Erythroblast (primary cell): ENCODE measurements at places on chromosomes 1 and 21.
A peak's percentile ranks its signal among the peaks of the same experiment; 100 is the strongest.

DNA sequence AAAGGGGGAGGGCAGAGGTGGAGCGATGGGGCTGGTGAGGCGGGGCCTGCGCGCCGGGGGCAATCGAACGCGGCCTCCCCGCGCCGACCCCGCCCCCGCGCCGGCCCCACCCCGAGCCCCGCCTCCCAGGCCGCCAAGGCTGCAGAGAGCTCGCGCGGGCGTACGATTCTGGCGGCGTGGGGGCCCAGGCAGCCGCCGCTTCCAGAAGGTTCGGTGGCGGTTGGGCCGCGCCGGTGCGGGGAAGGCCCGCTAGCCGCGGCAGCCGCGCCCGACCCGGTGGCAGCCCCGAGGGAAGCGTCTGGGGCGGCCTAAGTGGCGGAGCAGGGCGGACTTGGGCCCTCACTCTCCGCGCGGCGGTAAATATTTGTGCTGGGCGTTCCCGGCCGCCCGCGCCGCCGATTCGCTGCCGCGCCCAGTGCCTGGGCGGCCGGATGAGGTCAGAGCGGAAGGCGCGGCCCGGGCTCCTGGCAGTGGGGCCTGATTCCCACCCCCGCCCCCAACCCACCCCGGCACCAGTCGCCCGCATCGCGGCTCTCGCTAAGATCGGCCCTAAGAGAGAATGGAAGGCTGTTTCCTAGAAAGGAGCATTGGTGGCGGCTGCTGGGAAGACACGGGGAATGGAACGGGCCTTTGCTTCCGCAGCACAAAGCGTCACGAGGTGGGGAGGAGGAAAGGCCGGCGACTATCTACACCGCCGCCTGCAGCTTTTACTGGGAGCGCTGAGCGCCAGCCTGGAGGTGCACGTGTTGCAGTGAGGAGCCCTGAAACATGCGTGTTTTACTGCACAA, at the start of gene ACOT7:
TSS of gene ACOT7 (minus strand) at position 368 of the 788 bp plus-strand sequence. CDS start 368 bp downstream, outside the sequence.
- DNase-seq, result peak; percentile 94

GRCh38 chr1:190416239-190416638, 61.4 kb downstream of the BRINP3 start:
- no peak for DNase-seq

- no peak for DNase-seq
These were observed 7.9 kb downstream of the MYOG start for GRCh38 chr1:203077956-203078355.

- no peak for DNase-seq
These were observed 43.7 kb downstream of the RHOU start for GRCh38 chr1:228778961-228779360.

GRCh38 chr1:93616996-93617669, 64.5 kb downstream of the BCAR3 start:
- no peak for DNase-seq

GRCh38 chr1:56819387-56819899, at the start of gene FYB2:
Gene FYB2, minus strand, starts transcription at chr1:56819404. Its CDS starts 114 bp downstream, at chr1:56819290.
- no peak for DNase-seq

DNA sequence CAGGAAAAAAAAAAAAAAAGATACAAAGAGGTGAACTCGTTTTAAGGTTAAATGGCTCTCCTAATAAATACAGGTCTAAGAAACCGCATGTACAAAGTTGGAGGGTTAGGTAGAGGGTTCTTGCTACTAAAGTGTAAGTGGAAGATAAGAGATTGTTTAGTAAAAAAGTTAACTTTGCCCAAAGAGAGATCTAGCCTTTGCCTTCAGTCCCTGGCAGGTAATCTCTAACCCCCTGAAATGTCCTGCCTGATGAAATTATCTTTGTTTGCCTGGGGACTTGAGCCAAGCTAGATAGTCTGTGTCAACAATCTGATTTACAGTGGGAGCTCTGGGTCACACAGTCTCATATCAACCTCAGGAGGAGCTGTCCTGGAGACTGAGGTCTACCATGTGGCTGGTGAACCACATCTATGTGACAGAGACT, 57.6 kb downstream of the TRIM33 start:
- DNase-seq, result peak; percentile 57

- no peak for DNase-seq
These were observed at the start of gene SFN for GRCh38 chr1:26862781-26863684. Gene SFN, plus strand, starts transcription at chr1:26863149. Its CDS starts 64 bp downstream, at chr1:26863213.

DNA sequence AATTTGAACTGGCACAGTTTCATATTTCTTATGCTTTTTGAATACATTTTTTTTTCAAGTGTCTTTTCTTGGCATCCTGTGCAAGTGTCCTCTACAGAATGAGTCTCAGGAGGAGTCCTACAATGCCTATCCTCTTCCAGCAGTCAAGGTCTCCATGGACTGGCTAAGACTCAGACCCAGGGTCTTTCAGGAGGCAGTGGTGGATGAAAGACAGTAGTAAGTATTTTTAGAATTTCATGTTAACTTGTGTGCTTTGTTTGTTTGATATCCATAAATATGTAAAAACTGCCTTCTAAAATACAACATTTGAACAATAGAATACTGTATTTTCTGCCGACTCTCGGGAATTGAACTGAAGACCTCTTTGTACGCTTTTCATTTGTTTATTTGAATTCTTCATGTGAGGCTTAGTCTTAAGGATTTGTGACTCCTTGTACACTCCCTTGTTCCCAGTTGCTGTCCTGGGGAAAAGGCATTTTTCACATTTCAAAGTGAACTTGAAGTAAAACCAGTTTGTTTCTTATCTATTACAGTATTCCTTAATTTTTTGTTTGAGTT, 56.6 kb downstream of the NCF2 start:
- DNase-seq, result no peak

- DNase-seq, result no peak
These were observed 363.4 kb upstream of the LYPLAL1 start for GRCh38 chr1:218810306-218810705.

- no peak for DNase-seq
These were observed 15.7 kb downstream of the ASPM start for GRCh38 chr1:197130677-197131304.

DNA sequence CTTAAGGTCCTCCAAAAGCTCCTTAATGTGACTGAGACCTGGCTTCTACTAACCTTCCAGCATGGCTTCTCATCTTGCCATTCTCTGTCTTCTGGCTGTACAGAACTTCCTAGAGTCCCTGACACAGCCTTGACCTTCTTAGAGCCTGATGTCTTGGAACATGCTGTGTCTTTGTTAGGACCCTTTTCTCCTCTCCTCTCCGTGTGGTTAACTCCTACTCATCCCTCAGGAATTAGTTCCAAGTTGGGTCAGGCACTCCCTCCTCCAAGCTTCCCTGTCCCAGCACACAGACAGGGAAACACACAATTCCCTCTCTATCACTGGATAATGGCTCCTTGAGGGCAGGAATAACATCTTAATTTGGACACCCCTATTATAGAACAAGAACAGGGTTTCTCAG, 275.4 kb upstream of the USP24 start:
- no peak for DNase-seq

GRCh38 chr1:16342331-16343062, 9.8 kb downstream of the FBXO42 start:
- no peak for DNase-seq

DNA sequence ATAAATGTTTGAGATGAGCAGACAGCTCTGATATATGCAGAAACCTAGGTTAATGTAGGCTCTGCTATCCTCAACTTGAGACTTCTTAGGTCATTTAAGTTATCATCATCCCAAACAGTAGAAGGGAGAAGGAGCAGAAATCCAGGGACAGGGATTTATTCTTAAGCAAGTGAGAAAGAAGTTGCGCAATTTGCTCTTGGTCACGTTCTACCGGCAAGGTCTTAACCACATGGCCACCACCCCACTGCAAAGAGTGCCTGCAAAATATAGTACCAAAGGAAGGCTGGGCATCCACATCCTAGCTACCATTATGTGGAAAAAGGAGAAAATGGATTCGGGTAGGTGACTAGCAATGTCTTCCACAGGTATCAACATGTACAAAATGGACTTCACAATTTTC, 25.2 kb downstream of the CRNN start:
- no peak for DNase-seq

DNA sequence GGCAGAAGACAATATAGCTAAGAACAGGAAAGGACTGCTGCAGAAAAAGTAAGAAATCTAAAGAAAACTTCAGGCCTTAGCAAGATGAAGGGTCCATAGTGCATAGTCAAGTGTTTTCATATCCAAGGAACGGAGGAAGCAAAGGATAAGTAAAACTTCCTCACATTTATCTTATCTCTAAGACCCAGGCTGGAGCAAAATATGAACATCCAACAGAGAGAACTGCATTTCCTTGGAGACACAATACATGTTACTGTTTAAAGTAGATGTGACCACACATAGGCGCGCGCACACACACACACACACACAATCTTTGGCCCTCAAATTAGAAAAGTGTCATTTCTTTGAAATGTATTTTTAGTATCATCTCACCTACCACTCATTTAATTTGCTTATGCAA, 66.7 kb downstream of the TTLL7 start:
- no peak for DNase-seq

GRCh38 chr1:200965111-200965805, 58.3 kb downstream of the KIF21B start:
- no peak for DNase-seq

DNA sequence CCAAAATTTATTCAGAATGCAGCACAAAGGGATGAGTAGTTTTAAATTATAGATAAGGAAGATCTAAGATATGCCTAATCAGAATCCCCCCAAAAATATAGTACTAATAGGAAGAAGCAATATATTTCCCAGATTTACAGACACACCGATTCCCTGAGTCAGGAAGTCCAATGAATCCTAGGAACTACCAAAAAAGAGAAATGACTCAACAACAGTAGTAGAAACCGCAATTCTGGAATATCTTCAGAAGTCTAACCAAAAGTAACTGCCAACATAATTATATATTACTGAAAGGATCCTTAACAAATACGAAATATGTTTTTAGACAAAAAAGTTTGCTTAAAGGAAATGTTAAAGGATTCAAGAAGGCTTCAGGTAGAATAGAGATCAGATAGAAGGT, 10.3 kb downstream of the AHCTF1 start:
- no peak for DNase-seq

GRCh38 chr1:69994241-69994640, 211.1 kb downstream of the LRRC40 start:
- DNase-seq, result no peak

- no peak for DNase-seq
These were observed 54.6 kb downstream of the MATN1 start for GRCh38 chr1:30668546-30669327.

DNA sequence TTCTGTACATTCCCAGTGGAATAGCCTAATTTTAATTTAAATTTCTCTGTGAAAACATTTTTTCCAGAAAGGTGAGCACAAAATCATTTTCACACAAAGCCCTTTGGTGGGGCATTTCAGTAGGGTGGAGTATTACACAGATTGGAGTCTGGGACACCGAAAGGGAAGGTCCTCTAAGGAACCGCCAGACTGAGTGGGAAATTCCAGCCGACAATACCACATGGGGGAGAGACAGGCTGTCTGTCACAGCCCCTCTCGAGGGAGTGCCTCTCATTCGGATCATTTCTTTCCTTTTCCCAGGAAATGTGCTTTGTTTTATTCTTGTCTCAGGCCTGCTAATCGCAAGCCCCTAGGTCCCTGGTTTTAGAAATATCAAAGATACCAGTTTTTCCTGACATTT, 150.6 kb upstream of the HOOK1 start:
- DNase-seq, result no peak

GRCh38 chr1:212311836-212312497, 26.8 kb downstream of the PPP2R5A start:
- DNase-seq, result no peak

DNA sequence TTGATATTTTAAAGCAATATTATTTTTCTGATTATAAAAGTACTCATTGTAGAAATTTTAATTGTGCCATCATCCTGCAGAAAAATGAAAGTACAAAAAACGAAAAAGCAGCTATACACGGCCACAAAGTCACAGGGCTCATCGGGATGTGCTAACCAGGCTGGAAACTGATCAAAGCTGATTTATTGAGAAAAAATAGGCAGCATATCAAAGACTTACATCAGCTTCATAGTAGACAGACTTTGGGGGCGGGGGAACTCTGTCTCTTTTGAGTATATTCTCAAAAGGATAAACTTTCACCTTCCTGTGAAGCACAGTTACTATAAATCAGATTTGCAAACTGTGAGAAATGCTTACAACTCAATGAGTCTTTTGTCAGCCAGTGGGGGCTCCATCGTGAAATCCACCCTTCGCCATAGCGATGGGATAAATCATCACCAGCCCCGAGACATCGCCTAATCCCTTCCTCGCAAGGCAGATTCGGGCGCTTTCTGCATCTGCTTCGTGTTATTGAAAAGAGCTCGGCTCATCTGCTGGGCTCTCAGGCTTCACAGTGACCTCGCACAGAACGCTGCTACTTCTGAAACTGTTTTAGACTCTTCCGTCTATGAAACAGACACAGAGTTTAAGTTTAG, 69.2 kb upstream of the ERG start:
- no peak for DNase-seq

GRCh38 chr21:34736116-34736874, 67.5 kb downstream of the CLIC6 start:
- DNase-seq, result no peak

DNA sequence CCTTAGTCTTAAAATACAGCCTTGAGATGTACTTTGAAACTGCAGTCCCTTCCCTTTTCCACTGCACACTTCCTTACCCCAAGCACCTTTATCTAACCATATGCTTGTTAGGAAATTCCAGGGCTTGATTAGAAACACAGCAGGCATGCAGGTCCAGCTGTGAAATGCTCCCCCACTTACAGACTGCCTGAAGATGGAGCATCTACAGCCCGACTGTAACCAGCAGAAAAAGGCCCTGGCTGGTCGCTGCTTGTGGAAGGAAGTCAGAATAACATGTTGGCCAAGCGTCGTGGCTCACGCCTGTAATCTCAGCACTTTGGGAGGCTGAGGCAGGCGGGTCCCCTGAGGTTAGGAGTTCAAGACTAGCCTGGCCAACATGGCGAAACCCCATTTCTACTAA, 37.2 kb downstream of the VN1R5 start:
- no peak for DNase-seq

DNA sequence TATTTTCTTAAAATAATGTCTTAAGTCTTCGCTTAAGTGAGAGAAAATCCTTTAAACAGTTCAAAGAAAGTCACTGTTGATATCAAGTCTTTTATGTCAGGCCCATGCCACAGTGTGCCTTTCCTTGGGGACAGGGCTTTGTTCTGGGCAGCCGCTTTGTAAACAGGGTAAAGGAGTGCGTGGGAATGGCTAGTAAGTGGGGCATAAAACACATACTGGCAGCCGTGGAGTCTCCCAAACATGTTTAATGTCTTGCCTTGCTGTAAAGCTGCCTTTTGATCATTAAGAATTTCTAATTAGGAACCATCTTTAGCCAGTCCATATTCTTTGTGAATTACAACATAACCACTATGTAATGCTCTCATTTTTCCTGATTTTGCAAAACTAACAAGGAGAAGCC, 99.7 kb downstream of the PHTF1 start:
- no peak for DNase-seq

GRCh38 chr1:222919478-222919865, 104.6 kb downstream of the DISP1 start:
- DNase-seq, result no peak

- DNase-seq, result peak; percentile 13
These were observed 27.4 kb downstream of the AGL start for GRCh38 chr1:99877568-99877967.

GRCh38 chr1:187244623-187245022, 415.9 kb downstream of the PLA2G4A start:
- no peak for DNase-seq
